ENCODE measurements at places on chromosomes 7 and 10.
A peak's percentile ranks its signal among the peaks of the same experiment; 100 is the strongest.

DNA sequence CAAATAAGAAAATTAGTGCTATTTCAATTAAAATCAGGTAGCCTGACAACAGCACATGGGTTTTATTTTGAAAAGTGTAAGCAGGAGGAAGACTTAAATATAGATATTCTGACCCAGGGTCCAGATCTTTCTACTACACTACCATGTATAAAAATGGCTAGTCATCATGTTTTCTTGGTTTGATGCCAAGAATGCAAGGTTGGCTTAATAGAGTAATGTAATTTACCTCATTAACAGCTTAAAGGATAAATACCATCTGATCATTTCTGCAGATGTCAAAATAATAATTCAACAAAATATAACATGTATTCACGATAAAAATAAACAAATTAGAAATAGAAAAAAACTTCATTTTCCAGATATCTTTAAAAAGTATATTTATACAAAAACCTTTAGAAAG lies 39.4 kb downstream of the FRMD4A start:
- DNase-seq, result no peak

DNA sequence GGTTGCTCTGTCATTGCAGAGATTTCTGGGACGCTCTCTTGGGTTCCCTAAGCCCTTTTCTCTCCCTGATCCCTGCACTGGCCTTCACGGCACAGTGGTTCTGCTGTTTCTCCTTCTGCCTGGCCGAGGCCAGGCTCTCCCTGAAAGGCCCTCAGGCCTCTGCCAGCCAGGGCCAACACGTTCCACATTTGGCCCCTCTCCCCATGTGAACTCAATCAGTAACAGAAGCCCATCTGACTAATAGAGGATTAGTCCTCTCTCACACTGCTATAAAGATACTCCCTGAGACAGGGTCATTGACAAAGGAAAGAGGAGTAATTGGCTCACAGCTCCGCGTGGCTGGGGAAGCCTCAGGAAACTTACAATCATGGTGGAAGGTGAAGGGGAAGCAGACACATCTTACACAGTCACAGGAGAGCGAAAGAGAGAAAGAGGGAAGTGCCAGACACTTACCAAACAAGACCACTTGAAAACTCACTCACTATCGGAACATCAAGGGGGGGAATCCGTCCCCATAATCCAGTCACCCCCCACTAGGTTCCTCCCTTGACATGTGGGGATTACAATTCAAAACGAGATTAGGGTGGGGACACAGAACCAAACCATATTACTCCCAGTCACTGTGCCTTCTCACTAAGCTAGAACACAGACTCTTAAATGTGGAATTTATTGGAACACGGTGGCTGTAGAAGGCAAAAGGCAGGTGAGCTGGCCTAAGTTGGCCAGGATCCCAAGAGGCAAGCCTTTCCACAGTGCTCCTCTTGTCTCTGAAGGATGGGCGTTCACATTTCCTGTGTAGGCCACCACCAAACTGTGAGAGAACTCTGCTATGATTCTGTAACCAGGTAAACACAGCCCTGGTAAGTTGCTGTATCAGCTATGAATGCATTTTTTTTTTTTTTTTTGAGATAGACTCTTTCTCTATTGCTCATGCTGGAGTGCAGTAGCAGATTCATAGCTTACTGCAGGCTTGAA lies 8.8 kb downstream of the FZD8 start:
- DNase-seq, result no peak

DNA sequence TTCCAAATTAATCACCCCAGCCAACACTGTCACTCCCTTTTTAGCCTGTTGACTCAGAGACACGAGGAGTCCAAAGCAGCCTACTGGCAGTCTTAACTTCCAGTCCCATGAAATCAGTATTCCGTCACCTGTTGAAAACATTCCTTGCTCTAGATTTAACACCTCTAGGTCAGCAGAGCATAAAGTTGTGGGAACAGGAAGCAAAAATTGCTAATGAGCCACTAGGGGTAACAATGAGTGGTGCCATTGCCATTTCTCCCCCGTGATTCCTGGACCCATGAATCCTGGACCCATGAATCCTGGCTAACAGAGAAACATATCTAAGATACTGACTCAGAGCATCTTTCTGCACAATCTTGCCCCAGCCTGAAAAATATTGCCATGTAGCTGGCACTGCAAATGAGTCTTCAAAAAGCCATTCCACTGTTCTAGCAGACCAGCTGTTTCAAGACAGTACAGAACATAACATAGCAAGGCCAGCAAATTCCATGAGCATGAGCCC lies 252.7 kb upstream of the PTER start:
- no peak for DNase-seq

DNA sequence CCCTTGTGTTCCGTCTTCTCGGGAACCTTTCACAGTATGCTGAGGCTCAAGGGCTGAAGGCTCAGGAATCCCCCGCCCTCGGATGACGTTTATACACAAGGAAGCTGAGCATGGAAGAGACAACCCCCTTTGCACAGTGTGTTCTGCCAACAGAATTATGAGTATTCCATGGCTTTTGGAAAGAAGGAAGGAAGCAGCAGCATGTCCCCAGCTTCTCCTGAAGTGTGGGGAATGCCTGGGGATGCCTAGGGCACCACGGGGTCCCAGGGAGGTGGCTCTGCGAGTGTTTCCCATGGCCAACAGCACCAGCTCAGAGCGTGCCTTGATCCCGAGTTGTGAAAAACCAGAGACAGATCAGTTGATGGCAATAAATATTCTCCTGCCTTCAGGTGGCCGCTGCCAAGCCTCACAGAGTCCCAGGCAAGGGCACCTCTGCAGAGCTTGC lies 88.8 kb upstream of the DDC start:
- no peak for DNase-seq

DNA sequence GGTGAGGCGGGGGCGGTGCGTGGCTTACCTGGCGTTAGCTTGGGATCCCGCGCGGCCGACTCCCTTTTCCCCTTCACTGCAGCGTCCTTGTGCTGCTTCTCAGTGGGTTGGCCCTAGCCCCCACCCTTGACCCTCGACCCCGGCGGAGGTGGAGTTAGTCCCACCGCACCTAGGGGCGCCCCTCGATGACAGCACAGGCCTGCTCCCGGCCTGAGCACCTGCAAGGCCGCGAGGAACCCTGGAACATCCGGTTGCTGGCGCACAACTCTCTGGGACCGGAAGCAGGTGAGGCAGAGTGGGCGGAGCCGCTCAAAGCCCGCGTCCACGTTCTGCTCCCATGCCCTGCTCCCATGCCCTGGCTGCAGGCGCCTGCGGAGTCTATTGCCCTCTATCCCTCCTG lies 266.9 kb downstream of the USP6NL start:
- DNase-seq, result no peak

DNA sequence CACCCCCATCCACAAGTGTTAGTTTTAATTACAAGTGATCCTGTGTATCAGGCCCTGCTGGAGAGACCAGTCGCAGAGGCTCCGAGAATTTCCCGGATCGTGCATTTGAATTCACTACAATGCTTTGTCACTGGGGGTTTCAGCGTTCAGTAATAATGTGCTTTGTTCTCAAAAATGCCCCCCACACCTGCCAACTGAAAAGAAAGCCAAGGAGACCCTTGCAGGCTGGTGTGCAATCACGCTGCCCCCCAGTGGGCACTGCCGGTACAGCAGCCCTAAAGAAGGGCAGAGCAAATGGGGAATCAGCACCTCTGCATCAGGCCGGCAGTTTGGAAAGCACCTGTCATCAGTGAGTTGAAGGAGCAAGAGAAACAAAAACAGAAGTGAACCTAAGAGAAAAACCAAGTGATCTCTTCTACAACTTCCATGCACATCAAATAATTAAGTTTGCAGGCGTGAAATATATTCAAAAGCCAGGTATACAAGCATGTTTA lies 177.6 kb downstream of the PARD3 start:
- DNase-seq, result peak; percentile 50

DNA sequence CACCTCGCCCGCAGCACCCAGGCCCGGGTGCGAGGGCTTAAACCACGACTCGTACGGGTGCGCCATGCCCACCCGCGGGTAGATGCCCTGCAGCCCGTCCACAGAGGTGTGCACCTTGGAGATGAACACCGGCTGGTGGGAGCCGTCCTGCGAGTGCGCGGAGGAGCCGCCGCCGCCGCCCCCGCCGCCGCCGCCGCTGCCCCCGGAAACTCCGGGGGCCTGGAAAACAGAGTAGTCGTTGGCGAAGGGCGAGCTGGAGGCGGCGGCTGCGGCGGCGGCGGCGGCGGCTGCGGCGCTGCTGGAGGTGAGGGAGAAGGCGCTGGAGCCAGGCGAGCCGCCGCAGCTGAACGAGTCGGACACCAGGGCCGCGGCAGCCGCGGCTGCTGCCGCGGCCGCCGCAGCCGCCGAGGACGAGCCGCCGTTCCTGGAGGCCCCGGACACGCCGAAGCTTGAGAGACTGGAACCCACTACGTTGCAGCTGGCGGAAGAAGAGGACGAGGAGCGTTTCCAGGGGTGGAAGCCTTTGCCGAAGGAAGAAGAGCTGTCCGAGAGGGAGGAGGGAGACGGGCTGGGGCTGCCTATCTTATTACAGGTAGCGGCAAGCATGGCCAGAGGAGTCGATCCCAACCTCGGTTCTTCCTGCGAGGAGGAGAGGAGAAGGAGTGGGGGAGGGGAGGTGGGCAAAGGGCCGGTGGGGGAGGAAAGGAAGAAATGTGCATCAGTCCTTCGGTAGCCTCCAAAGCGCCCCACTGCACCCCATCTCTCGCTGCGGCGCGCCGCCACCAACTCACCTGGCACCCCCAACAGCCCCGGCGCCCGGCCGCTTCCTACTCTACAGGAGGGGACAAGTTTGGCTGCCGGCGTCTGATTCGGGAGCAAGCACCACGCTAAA lies 1.3 kb downstream of the SP8 start:
- no peak for DNase-seq

DNA sequence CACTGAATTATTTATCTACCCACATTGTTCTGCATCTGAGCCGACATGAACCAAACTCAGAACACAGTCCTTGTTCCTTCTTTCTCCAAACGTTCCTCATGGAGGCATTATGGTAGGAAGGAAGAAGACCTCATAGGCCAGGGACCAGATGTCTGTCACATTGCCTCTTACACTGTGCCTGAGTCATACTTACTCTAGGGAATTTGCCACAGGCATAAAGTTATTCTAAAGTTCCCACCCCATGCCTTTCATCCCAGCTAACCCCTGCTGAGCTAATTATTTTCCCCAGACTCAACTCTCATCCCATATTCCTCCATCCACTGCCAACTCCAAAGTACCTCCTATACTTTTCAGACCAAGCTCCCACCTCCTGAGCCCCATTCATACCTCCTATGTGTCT lies 21.2 kb downstream of the MAT1A start:
- DNase-seq, result no peak

- peak; percentile 8 for DNase-seq
Measured at GRCh38 chr7:92527300-92528187, 776 bp downstream of the PEX1 start.

- DNase-seq, result no peak
Measured at GRCh38 chr7:43749383-43749940, 9.0 kb upstream of the BLVRA start.

DNA sequence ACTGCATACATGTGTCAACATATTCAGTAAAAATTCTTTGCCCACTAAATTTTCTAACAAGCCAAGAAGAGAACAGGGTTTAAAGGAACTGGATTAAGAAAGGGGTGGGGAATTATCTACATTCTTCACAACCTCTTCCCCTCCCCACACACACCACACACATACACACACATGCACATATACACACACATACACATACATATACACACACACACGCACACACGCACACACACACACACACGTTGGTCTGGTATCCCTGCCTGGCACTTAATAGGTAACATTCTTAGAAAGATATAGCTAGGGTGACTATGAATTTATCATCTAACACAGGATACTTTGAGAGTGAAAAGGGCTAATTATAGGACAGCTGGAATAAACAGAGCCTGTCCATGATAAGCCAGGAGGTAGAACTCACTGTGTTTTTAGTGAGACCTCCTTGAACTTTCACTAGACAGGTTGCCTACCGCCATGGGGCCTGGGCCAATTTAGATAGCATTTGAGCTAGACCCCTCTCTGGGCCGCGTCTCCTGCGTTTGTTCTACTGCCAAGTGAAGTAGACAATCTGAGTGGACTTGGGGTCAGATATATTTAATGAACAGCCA lies 33.1 kb upstream of the EPC1 start:
- DNase-seq, result no peak

DNA sequence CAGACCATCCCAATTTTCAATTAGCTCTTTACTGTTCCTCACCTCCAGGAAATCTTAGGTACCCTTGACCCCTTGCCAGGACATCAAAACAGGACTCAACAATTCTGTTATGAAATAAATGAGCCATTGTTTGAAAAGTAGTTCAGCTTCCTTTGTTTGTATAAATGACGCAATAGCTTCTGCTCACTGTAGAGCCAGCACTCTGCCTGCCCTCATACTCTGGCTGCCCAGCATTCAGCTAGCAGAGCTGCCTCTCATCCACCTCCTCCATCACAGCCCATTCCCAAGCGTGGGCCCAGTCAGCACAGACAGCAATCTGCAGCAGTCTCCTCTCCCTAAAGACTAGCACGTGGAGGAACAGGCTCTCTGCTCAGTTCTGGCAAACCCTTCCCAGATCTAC lies 478.6 kb downstream of the GRID1 start:
- no peak for DNase-seq

DNA sequence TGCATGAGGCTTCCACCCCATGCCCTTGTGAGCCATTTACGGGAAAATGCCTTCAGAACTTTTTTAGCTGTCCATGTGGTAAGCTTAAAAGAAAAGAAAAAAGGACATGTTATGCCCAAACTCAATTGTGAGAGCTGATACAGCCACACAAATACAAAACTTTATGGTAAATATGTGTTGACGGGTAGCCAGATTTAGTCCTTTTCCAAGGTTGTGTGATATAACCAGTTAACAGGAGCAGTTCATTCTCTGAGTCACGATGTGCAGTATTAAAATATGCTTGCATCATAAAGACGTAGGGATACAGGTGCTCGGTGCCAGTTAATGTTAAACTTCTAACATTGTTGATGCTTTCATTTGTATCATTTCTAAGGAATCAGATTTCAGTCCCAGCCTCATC lies 350.4 kb downstream of the DNAJB6 start:
- DNase-seq, result no peak

DNA sequence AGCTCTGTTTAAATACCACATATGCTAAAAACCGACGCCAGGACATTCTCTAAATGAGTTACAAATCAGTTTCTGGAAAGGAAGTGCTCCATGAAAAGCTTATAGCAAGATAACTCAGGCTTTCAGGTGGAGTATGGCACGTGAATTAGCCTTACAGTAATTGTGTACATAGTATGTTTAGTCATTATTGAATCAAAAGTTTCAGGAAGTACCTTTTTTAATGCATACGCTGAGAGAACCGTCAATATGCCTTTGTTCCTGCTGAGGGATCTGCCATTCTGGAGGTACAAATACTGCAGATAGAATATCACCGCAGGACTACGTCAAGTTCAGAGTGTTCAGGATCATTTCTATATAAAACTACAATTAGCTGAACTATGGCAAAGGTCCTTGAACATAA lies 45.7 kb downstream of the ANKMY2 start:
- DNase-seq, result no peak

GRCh38 chr10:93941606-93942005 lies 47.8 kb downstream of the SLC35G1 start:
- DNase-seq, result no peak

DNA sequence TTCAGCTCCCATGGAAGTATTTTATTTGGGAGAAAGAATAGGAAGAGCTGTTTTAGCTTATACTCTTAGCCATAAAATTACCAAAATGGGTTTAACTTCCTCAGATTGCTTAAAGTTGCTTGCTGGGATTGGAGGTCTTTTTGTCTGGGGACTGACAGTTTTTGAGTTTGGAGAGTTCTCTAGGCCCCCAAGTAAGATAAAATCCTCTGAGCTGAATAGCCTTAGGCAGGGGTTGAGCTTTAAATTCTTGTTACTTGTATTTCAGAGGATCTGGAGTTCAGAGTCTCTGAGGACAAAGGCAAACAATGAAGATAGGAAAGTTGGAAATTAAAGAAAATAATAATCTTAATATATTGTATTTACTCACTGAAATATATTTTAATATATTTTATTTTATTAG lies 294.4 kb upstream of the DKK1 start:
- DNase-seq, result no peak
